Activated naive CD4-positive, alpha-beta T cell treated with Interleukin-2 at 50 U/mL for 16 hours (primary cell): ENCODE measurements at places on chromosomes 11 and 22.

DNA sequence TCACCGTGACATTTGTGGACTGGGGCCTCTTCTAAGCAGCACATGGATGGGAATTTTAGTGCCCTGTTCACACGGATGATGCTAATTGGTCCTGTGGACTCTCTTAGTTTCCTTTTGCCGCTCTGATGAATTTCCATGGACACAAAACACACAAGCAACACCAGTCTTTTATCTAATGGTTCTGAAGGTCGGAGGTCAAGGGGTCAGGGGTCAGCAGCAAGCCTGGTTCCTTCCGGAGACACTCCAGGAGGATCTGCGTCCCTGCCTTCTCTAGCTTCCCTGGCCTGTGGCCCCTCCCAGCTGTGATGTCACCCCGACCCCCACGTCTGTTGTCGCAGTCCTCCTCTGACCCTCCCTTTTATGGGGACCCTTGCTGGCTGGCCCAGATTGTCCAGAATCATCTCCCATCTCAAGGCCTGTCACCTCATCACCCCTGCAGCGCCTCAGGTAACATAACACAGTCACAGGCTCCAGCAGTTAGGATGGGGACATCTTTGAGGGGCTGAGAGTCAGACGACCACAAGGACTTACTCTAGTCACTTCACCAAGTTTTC is 6.8 kb downstream of the NADSYN1 start:
- no peak for DNase-seq

GRCh38 chr11:76102802-76103201 is 103.5 kb downstream of the WNT11 start:
- DNase-seq = no peak

DNA sequence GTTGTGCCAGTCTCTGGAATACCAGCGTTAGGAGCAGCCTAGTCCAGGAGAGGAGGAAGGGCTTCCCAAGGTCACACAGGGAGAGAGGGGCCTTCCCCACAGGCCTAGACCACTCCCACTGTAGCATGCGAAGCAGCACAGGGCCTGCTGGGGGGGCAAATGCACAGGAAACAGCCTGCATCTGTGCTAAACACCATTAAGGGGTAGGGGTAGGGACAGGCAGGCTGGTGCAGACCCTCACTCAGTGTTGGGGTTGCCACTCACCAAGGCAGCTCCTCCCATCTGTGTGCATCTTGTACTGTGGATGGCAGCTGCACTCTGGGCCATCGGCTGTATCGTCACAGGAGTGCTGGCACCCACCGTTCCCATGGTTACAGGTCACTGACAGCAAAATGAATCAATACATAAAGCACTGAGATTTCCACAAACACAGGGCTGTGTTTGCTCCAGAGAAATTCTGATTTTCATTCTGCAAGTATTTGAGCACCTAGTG is 24.9 kb downstream of the SCUBE2 start:
- DNase-seq = no peak

- no peak for DNase-seq
Observed at GRCh38 chr11:15937601-15938120, 418.7 kb downstream of the SOX6 start.

DNA sequence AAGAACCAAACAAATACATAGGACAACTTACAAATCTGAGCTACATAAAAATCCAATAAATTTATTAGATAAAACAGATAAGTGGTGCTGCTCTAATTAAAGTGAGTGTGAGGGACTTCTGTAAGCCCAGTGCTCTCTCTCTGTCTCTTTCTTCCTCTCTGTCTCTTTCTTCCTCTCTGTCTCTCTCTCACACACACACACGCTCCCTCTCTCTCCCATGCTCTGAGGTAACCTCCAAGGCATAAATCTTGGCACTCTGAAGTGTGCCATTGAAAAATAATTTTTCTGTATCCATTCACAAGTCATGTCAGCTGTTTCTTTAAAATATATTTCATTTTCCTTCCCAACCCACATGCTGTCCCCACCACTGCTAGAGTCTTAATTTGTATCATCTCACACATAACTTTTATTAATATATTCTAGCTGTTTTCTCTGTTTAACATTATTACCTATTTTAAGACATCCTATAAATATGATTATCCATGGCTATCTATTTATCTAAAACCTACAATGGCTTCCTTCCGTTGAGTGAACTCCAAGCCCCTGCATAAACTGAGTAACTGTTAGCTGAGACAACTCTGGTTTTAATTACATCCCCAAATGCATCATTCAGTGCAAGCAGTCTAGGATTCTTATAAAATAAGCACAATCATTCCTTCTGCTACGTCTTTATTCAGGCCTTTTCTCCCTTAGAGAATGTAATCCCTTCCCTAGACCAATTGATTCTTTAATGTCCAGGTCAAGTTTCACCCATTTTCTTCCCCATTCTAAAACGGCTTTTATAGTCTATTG is 57.4 kb upstream of the SLC5A12 start:
- DNase-seq = no peak

- DNase-seq = no peak
Observed at GRCh38 chr11:79437278-79437980, 3.4 kb downstream of the TENM4 start.

GRCh38 chr11:1486054-1486825 is at the start of gene MOB2:
TSS of gene MOB2 (minus strand) at chr11:1486779. CDS start at chr11:1486556, 223 bp downstream.
- DNase-seq = no peak

GRCh38 chr22:24144778-24145085 is 36.6 kb upstream of the SUSD2 start:
- no peak for DNase-seq

- DNase-seq = no peak
Observed at GRCh38 chr11:76935042-76935441, 74.3 kb downstream of the ACER3 start.

- no peak for DNase-seq
Observed at GRCh38 chr11:64095273-64095817, 59.6 kb downstream of the FLRT1 start.

DNA sequence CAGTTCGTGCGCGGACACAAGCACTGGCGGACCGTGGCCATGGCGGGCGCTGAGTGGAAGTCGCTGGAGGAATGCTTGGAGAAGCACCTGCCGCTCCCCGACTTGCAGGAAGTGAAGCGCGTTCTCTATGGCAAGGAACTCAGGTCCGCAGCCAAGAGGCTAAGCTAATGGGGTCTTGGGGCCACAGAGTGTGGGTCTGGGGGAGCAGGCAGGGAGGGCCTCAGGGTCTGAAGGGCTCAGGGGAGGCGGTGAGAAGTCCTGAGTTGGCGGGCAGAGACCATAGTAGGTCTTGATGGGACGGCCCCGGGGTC is 188 bp downstream of the UPB1 start:
- DNase-seq = no peak

DNA sequence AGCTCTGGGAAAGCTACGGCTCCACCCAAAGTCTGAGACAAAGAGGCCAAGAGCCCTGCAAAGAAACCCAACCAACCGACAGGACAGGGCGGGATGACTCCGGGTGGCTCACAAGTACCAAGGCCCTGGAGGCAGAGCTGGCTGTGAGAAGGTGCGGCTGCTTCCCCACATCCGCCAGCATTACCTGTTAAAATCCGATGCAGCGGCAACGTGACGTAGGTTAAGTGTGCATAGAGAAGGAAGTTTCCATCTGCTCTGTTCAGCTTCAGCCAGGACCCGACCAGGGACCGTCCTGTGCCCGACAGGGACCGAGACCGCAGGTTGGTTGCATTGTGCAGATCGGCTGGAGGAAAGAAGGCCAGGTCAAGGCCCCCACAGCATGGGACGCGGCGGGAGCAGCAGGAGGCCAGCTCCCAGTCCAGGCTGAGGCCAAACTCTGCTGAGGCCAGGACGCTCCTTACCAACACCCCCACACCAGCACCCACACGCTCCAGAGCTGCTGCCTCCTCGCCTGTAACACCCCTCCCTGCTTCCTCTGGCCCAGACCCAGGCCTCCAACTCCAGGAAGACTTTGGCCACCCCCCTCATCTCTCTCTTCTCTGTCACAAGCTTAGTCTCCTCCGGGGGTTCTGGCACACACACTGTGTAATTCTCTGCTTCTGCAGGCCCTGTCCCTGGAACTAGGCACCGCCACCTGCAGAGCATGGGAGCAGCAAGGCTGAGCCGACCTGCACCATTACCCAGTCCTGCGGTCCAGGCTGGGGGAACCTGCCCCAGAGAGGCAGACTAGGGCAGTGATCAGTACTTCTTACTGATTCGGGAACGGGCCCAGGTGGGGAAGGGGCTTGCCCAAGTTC is 34.1 kb downstream of the NUP50 start:
- no peak for DNase-seq

DNA sequence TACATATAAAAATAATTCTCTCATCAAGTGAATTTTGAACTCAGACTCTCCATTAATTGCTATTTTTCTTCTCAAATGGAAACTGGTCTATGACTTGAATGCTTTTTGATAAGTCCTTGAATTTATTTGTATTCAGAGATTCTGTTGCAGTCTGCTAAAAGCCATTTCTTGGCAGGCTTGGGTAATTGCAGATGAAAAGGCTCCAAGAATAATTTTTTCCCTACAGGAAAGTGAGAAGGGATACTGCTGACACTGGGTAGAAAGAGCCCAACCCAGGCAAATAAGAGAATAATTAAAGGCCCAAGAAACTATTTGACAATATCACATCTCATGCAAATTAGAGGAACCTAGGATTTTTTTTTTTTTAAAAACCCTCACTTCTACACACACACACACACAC is 246.5 kb upstream of the DDI1 start:
- no peak for DNase-seq

- no peak for DNase-seq
Observed at GRCh38 chr22:25645266-25645665, 80.8 kb downstream of the GRK3 start.

- DNase-seq = no peak
Observed at GRCh38 chr11:67381244-67381972, 8.0 kb upstream of the CLCF1 start.

GRCh38 chr11:63511048-63511748 is 5.3 kb downstream of the LGALS12 start:
- DNase-seq = no peak

DNA sequence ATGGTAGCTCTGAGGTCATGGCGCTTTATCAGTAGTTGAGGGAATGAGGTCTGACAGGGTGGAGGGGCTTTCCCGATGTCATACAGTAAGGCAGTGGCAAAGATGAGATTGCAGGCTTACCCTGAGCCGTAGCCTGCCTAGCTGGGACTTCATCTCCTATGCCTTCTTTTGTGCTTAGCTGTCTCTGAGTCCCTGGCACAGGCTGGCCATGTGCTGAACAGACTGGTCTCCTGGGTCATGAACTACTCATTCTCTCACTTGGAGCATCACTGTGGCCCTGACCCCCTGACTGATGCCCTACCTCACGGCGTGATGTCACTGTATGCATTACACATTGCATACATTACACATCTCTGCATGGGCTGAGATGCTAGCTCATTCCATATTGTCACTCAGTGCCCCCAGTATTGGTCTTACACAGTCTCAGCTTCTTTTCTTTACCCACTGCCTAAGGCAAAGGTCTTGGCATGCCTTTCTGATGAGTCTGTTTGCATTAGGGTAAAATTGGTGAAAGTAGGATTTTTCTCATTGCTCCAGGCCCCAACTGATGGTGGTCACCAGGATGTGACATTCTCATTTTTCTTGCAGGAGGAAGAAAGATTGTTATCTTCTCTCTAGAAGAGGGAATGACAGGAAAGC is 389.4 kb upstream of the CADM1 start:
- DNase-seq = no peak

DNA sequence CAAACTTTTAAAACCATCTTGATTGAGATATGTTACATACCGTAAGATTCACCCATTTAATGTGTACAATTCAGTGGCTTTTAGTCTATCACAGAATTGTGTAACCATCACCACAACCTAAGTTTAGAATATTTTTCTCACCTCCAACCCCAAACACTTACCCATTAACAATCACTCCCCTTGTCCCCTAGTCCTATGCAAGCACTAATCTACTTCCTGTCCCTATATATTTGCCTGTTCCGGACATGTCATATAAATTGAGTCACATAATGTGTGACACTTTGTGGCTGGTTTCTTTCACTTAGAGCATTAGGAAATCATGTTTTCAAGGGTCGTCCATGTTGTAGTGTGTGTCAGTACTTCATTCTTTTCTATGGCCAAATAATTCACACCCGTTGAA is 38.8 kb downstream of the RASSF10 start:
- no peak for DNase-seq

GRCh38 chr22:42805016-42805997 is 51.8 kb downstream of the ARFGAP3 start:
- DNase-seq = no peak

DNA sequence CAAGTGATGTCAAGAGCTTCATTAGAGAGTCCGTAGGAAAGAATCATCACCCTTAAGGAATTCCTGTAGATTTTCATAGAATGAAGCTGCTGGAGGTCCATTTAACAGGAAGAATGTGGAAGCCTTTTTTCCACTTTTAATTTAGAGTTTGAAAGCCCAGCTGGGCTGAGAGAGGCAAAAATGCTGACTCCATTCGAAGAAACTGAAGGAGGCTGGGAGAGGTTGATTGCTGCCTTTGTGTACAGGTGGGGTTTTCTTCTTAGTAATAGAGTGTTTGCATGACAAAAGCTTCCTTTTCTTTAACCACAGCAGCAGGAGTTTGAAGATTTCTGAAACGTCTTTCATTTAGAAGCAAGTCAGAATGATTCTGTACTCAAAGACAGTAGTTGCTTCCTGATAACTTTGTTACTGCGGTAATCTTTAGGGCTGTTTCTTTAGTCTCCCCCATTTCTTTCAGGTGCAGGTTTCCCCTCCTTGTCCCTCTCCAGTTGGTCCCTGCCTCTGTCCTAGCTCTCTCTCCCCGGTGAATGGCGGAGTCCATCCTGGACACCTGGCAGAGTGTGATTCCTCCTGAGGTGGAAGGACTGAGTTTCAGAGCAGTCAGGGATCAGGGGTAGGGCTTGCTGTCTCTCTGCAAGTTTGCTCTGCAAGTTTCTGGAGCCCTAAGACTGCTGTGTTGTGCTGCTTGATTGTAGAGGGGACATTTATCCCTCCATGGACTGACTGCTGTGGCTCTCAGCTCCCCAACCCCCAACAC is 166.2 kb downstream of the LDLRAD3 start:
- no peak for DNase-seq

- no peak for DNase-seq
Observed at GRCh38 chr11:45930031-45930794, 7.8 kb downstream of the LARGE2 start.

- DNase-seq = no peak
Observed at GRCh38 chr11:128609785-128610184, 22.4 kb upstream of the ETS1 start.

DNA sequence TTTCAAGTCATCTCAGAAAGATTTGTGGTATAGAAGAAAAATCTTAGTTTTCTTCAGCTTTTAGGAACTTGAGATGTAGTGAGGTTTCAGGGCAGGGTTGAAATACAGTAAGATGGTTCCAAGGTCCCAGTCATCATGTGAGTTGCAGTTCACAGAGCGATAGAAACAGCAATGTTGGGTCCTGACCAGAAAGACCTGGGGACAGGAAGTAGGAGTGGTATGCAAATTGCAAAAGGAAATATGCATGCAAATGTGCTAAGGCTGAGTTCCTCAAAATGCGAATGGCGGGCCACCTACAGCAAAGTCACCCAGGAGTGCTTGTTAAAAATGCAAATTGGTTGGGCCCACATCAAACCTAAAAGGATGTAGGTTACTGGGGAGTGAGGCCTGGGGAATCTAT is 1032.7 kb upstream of the TENM4 start:
- no peak for DNase-seq
